Large intestine (tissue), 12 donors: ENCODE measurements at places on chromosomes 12 and 14. TPM values are rescaled to one million over a fixed set of nuclear protein-coding genes. Genes with fewer than 3 reads are reported as not detected.
A peak's percentile ranks its signal among the peaks of the same experiment; 100 is the strongest.

DNA sequence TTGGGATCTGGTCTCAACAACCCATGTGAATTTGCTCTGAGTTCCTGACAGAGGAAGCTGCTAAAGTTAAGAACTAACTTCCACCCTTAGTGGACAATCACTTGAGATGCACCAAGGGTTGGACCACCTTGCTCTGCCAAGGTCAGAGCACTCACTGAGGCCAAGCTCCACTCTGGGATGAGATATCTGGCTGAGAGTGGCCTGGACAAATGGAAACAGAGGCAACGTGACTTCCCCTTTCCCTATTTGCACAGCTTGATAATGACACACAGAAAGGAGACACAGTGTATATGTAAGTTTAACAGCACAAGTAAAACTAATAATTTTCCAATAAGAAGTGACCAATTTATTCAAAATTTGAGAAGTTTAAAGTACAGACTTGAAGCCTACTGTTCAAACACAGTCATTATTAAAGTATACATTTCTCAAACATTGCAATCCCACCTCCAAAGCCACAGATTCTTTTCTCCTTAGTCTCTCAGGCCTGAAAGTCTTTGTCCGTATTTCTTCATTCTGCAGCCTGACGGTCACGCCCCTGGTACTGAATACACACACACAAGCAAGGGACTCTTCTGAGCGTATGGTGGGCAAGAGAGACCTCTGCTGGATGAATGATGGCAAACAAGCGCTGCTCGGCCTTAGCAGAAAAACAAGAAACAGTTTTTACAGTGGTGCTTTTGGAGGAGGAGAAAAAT, 28.6 kb downstream of the TMEM30B start:
- peak; percentile 74 for DNase-seq

Gene PLA2G1B
- polyA plus RNA-seq, result 0.79 TPM

Gene ZNF891
- polyA plus RNA-seq, result 3.2 TPM

GRCh38 chr12:80504389-80505163, 60.5 kb downstream of the PTPRQ start:
- no peak for DNase-seq

Gene SLC17A8
- 1.5 TPM for polyA plus RNA-seq

Gene FOXN4
- polyA plus RNA-seq, result 0.10 TPM

GRCh38 chr14:105412771-105413543, 6.7 kb upstream of the MTA1 start:
- DNase-seq, result no peak

Gene DPPA3
- not detected for polyA plus RNA-seq

Gene DHRS4L2
- polyA plus RNA-seq, result 29.1 TPM

GRCh38 chr12:51820526-51821439, 27.7 kb downstream of the FIGNL2 start:
- no peak for DNase-seq

Gene SIX1
- polyA plus RNA-seq, result 0.12 TPM

DNA sequence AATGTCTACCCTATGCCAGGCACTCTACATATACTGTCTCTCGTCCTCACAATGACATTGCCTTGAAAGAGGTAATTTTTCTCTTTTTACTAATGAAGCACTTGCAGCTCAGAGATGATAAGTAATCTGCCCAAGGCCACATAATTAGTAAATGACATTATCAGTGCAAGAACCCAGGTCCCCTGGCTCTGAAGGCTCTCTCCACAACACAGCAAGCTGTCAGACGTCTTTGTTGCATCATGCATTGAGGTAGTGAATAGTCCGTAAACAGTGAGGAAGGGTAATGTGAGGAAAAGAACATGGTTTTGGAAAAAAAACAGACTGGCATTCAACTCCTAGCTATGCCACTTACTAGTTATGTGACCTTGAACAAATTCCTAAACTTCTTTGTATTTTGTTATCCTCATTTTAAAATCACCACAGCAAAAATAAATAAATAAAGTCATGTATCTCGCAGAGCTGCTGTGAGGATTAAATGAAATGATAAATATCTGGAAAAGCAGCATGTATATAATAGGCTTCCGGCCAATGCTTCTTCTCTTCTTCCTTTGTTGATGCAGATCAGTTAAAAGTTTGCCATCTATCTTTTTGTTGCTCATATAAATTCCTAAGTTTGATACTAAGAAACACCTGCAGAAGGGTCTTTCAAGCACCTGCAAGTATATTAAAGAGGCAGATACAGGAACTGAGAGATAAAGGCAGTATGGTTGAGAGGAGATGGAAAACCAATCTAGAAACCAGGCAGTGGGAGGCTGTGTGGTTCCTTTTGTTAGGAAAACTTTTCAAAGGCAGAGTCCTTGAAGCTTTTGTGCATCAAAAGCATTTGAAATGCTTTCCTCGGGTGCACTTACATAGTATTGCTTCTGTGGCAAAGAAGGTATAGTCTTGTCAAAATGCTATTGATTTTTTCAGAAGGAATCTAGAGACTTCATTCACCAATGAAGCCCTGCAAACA, 82.8 kb downstream of the BTG1 start:
- DNase-seq, result no peak

DNA sequence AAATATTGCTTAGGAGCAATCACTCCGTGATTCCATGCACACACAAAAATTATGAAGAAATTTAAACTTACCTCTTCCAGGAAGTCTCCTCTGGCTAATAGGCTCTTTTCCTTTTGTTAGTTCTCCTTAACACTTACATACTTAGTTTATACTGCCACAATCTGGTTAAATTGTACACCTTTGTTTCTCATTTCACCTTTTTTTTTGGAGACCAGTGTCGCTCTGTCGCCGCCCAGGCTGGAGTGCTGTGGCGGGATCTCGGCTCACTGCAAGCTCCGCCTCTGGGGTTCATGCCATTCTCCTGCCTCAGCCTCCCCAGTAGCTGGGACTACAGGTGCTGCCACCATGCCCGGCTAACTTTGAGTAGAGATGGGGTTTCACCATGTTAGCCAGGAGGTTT, 2.2 kb upstream of the ANKRD52 start:
- DNase-seq, result no peak

DNA sequence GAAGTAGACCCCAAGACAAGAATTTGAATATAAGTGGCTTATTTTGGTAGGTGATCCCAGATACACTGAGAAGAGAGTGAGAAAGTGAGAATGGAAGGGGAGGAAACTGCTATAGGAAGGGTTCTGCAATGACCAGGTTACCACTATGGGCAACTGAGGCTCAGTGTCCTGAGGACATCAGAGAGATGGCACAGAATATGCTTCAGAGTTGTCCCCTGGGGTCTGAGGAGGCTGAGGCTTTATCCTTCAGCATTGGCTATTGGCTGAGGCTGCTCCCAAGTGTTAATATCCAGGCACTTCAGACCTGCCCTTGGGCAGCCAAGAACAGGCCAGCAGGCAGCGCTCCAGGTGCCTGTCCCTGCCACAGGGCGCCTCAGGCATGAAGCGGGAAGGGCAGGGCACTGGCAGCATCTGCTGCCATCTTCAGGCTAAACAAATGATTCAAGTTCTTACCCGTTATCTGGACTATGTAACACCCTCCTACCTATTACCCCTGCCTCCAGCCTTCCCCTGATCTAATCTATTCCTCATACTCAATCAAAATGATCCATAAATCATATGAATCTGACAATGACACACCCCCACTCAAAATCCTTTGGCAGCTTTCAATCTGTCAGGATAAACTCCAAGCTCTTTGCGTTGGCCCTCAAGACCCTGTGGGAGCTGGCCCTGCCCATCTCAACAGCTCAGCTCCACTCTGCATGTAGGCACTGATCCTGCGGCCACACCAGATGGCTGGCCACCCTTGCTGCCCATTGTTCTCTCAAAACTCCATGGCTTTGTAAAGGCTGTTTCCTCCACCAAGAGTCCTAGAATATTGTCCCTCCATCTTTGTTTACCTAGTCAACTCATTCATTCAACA, 42.4 kb downstream of the CKAP4 start:
- DNase-seq, result no peak

Gene SLC4A8
- 6.3 TPM for polyA plus RNA-seq

GRCh38 chr14:61836184-61836583, 74.0 kb downstream of the SNAPC1 start:
- DNase-seq, result no peak

Gene CD4
- 17.4 TPM for polyA plus RNA-seq

DNA sequence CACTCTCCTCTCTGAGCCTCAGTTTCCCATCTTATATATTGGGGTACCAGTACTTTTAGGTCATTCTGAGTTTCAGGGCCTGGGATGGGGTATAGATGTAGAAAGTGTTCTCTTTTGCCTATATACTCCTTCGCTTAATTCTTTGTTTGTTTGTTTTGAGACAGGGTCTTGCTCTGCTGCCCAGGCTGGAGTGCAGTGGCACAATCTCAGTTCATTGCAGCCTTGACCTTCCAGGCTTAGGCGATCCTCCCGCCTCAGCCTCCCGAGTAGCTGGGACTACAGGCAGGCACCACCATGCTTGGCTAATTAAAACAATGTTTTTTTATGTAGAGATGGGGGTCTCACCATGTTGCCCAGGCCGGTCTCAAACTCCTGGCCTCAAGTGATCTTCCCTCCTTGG, 152.1 kb downstream of the AACS start:
- DNase-seq, result no peak

DNA sequence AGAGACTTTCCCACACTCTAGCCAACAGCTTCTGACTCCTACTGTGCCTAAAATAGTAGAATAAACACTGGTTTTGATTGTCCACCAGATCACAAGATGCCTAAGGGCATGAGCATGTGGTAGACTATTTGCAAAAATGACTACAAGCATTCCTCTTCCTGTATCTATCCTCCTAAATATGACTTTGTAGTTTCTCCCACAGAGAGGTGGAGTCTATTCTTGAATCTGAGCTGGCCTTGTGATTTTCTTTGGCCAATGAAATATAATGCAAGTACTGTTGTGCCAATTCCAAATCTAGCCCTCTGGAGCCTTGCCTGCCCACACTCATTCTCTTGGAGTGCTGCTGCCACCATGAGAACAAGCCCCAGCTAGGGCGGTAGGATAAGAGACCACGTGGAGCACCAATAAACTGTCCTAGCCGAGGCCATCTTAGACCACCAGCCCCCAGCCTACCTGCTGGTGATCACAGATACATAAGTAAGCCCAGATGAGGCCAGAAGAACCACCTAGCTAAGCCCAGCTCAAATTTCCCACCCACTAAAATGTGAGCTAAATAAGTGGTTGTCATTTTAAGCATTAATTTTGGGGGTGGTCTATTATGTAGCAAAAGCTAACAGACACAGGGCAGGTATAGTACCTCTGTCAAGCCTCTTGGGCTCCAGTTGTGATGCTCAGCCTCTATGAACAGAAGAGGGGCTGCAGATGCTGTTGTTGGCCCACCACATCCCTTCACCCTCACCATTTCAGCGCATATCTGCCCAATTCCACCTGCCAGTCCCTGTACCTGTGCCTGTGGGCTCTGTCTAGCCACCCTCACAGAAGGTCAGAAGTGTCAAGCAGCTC, 17.9 kb downstream of the ZFP36L1 start:
- DNase-seq, result no peak

DNA sequence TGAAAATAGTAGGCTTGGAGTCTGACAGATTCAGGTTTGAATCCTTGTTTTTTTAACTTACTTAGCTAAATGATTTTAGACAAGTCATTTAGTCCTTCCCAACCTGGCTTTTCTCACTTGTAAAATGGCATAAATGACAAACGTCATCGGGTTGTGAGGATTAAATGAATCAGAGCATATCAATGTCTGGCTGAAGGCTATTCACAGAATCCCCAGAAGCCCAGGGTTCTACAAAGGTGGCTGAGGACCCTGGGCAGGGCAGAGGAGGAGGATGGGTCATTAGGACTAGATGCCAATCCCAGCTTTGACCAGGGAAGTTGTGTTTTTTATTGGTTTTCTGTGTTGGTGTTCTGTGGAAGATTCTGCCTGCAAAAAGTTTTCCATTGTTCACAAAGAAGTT, 7.6 kb upstream of the PTPRB start:
- DNase-seq, result no peak

DNA sequence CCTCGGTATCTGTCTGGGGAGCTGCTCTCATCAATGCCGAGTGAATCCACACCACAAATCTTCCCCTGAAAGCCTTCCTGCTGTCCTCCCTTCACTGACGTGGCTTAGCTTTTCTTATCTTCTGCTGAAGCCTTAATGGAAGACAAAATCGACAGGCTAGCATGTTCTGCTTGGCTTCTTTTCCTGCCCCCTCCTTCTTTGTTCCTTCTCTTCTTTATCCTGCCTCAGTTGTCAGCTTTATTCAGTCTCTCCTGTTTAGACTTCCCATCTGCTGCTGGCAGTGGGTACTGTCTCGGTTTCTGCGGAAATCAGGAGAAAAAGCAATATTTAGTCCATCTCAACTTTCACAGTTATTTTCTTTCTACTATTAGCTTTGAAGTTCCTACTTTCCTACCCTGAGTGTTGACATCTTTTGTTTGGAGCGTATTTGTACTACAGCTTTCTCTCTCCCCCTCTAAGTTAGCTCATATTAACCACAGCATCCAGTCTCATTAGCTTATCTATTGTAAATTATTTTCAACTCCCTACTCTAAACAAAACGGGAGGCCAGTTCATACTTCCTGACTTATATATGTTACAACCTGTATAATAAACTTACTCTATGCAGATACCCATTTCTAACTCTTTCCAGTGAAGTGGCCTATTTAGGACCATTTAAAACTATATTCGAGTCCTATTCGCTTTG, 226.0 kb downstream of the DACT1 start:
- no peak for DNase-seq

DNA sequence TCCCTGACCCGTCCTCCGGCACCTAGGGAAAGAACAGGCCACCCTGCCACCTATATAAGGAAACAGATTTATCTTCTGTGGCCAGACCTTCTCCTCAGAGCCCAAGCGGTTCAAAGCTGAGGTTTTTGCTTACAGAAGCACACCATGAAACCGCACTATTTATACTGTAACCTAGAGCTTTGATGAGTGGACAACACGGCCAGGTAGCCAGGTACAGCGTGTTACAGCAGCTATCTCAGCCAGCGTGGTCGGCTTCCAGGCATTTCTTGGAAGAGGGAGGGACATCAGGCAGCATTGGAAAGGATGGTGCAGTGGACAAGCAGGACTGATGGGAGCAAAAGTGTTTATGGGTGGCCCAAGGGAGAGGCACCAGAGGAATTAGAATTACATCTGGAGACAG, 34.4 kb downstream of the TTC7B start:
- DNase-seq, result no peak

- peak; percentile 55 for DNase-seq
Measured at GRCh38 chr14:63542231-63542999, 762 bp downstream of the PPP2R5E start.

DNA sequence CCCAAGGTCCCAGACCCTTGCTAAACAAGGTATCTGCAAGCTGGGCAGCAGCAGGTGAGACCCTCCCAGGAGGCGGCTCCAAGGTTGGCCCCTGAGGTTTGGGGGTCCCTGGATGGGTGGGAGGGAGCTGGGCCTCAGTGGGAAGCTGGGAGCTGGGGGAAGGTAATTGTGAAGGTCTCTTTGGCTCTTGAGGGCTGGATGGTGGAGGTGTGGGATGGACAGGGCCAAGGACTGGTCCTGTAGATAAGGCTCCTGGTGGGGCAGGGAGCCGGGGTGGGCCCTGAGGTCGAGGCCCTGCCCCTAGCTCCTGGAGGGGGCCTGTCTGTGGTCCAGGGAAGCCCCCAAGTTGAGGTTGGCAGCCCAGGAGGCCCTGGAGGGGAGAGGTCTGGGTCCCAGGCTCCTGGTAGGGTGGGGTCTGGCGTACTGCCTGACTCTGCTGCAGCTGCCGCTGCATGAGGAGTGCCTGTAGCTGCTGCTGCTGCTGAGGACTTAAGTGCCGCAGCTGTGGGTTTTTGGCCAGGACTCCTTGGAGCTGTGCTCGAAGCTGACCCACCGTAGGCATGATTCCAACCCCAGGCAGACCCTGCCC, 13.1 kb upstream of the PRKAG1 start:
- DNase-seq, result no peak

- no peak for DNase-seq
Measured at GRCh38 chr14:28758253-28758884, 8.2 kb upstream of the FOXG1 start.
